Neural crest cell (in vitro differentiated cells): ENCODE measurements at places on chromosomes 1 and 21. TPM values are rescaled to one million over a fixed set of nuclear protein-coding genes. Genes with fewer than 3 reads are reported as not detected.

CATSPER4 gene
- total RNA-seq, result not detected in 2 replicates

- no peak overlapping the region for H3K27ac ChIP-seq
- H3K4me1 ChIP-seq, result peaks cover 3% of the 10 kb centered on the region
- no peak overlapping the region for H3K4me3 ChIP-seq
Measured at GRCh38 chr1:55180075-55180670, 35.0 kb downstream of the USP24 start.

DNA sequence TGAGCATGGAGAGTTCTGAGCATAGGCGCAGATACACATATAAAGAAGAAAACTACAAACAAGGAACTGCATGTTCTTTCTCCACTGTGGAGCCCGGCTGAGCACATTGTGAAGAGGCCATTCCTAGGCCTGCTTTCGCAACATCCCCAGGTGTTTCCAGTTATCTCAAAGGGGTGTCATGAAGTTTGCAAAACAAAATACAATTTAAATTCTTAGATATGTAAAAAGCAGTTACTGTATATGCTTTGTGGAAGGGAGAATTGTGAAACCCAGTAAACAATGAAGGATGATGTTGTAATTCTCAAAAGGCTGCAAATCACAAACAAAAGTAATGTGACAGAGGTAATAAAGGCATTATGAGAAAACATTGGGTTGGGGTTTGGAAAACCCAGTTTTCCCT is 98.6 kb upstream of the ZNF644 start:
- H3K27ac ChIP-seq, result no peak overlapping the region
- peaks cover 2% of the 10 kb centered on the region for H3K27me3 ChIP-seq
- H3K4me1 ChIP-seq, result no peaks in the 10 kb centered on the region
- no peak for DNase-seq
- no peaks in the 10 kb centered on the region for H3K36me3 ChIP-seq
- no peak overlapping the region for H3K4me3 ChIP-seq

- H3K27me3 ChIP-seq, result no peaks in the 10 kb centered on the region
- H3K36me3 ChIP-seq, result peaks cover 9% of the 10 kb centered on the region
- no peak for DNase-seq
- no peak overlapping the region for H3K27ac ChIP-seq
- no peaks in the 10 kb centered on the region for H3K4me1 ChIP-seq
Measured at GRCh38 chr21:24420689-24421088, 1186.6 kb downstream of the MRPL39 start.

DNA sequence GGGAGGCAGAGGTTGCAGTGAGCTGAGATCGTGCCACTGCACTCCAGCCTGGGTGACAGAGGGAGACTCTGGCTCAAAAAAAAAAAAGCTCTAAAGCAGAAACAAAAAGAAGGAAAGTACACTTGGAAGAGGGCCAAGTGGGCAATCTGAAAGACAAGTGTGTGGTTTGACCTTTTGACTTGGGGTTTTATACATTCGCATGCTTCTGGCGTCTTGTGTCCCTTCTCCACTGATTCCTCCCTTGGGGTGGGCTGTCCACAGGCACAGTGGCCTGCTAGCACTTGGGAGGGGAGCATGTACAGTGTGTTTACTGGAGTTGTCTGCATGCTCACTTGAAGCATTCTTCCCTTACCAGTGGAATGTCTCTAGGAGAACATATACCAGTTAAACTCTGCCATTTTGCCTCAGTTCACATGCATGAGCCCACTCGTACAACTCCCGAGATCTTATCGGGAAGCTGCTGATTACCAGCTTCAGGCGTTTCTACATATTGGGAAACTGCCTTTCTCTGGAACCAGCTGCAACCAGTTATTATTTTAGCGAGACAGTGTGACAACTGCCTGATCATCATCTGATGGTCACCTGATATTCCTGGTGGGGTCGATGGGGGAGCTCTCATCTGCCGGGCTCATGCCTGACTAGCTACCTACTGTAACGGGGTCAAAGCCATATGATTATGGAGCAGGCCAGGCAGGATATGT is 113.5 kb upstream of the ZNF678 start:
- no peak overlapping the region for H3K27ac ChIP-seq
- peaks cover 10% of the 10 kb centered on the region for H3K27me3 ChIP-seq
- no peaks in the 10 kb centered on the region for H3K36me3 ChIP-seq
- H3K4me1 ChIP-seq, result peaks cover 3% of the 10 kb centered on the region

DNA sequence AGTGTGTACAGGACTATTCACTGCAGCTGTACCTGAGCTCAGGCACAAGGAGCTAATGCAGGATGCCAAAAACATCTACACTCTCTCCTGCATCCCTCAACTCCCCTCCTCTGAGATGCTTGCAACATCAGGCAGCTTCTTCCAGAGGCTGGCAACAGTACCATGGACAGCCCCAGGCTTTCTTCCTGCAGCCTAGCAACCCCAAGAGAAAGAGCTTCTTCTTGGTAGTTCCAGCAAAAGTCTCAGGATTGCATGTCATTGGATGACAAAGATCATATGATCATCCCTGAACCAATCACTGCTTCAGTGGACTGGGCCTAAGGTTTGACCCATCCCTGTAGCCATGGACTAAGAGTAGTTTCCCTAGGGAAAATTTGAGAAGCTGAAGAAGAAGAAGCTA is 46.7 kb downstream of the CAMK2N1 start:
- no peak overlapping the region for H3K4me3 ChIP-seq
- H3K4me1 ChIP-seq, result peaks cover 11% of the 10 kb centered on the region
- no peak overlapping the region for H3K27ac ChIP-seq
- no peak for DNase-seq
- peaks cover 30% of the 10 kb centered on the region for H3K27me3 ChIP-seq

GRCh38 chr21:33171616-33172169 is 58.0 kb upstream of the IFNAR2 start:
- no peaks in the 10 kb centered on the region for H3K4me1 ChIP-seq
- H3K27me3 ChIP-seq, result peaks cover 51% of the 10 kb centered on the region
- H3K27ac ChIP-seq, result no peak overlapping the region
- H3K4me3 ChIP-seq, result no peak overlapping the region

DNA sequence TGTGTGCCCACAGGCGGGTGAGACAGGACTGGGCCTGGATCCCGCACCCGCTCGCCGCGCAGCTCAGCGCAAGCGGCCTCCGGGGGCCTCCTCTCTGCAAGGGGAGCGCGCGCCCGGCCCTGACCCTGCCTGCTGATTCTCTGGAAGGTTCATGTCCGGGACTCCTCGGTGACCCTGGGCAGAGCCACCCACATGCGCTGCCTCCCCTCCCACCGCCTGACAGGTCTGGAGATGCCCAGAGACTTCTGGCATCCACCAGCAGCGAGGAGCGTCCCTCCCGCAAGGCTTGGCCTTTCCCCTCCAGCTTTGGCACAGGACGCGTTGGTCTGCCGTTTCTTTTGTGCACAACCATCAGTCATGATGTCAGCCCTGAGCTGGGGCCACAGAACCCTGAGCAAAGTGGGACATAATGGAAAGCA is 42.0 kb upstream of the COL6A2 start:
- H3K27me3 ChIP-seq, result no peaks in the 10 kb centered on the region
- H3K4me3 ChIP-seq, result no peak overlapping the region
- peaks cover 20% of the 10 kb centered on the region for H3K4me1 ChIP-seq

LIN28A gene
- total RNA-seq, result 445 and 455 TPM in 2 replicates
